Hypothalamus (tissue), 51 donors: ENCODE measurements at places on chromosomes 3 and 15.

GRCh38 chr3:169552533-169552932 is 111.0 kb downstream of the MECOM start:
- no peak for DNase-seq

DNA sequence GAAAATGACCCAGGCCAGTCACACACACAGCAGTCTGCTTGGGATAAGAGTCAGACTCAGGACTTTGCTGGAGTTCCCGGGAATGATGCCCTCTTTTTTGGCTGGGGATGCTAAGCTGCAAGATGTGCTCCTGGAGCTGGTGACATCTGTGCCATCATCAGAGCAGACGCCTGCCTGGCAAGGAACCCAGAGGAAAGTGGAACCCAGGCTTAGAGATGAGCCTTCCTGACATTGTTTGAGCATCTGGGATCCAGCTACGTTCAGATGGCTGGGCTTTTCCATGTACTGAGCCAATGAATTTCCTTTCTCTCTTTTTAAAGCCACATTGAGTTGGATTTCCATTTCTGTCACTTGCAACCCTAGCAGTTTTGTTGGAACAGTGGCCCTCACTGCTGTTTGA is 53.3 kb downstream of the EBLN2 start:
- no peak for DNase-seq

DNA sequence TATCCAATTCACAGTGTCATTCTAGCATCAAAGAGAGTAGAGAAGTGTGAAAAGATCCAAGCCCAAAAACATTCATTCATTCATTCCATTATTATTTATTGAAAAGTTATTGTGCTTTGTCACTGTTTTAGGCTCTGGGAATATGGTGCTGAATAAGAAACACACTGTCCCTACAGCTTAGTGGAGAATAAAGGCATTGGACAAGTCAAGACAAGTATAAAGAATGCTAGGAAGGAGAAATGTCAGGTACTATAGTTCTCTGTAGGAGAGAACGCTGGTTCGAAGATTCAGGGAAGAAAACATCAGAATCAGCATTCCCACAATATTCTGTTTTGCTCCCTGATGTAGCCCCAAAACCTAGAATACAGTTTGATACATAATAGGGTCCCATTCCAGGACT is 128.8 kb upstream of the CHRM5 start:
- DNase-seq = no peak

GRCh38 chr15:81043935-81044575 is 43.3 kb downstream of the TLNRD1 start:
- no peak for DNase-seq

- DNase-seq = no peak
Measured at GRCh38 chr3:1971780-1972179, 126.9 kb upstream of the CNTN4 start.

DNA sequence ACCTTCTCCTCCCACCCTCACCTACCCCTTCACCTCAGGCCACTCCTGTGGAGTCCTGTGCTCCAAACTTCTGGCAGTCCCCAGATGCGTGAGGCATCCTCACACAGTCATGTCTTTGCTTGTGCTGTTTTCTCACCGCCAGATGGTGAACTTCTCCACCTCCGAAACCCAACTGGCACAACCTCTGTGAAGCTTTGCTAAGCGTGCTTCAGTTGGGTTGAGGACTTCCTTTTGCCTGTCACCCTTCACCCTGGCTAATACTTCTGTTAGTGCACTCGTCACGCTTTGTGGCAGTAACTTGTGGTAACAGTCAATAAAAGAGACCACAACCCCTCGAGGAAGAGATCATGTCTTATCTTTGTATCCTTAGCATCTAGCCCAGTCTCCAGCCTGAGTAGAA is 42.0 kb upstream of the SKOR1 start:
- DNase-seq = no peak

DNA sequence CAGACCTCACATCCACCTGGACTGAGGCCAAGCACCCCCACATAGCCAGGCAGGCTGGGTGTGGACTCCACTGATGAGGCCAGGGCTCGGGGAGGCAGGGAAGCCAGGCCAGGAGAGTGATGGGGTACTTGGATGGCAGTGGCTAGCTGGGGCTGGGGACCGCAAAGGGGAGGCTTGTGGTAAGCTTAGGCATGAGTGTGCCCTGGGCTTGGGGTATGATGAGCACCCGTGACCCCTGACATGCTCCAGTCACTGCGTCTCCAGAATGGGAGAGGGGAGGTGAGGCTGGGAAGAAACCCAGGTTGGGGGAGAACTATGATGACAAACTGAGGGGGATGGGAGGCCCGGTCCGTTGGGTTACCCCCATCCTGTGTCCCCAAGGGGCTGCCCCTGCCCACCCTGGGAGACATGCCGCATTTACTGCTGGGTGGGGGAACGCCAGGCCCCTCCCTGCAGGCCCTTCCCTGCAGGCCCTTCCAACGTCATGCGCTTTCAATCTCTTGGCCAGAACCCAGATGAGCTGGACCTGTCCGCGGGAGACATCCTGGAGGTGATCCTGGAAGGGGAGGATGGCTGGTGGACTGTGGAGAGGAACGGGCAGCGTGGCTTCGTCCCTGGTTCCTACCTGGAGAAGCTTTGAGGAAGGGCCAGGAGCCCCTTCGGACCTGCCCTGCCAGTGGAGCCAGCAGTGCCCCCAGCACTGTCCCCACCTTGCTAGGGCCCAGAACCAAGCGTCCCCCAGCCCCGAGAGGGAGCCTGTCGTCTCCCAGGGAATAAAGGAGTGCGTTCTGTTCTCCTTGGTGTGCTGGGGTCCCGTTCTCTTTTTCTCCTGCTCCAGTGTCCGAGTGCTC is 34.1 kb downstream of the TSPAN3 start:
- no peak for DNase-seq

- no peak for DNase-seq
Measured at GRCh38 chr3:177385831-177386301, 188.6 kb upstream of the TBL1XR1 start.

DNA sequence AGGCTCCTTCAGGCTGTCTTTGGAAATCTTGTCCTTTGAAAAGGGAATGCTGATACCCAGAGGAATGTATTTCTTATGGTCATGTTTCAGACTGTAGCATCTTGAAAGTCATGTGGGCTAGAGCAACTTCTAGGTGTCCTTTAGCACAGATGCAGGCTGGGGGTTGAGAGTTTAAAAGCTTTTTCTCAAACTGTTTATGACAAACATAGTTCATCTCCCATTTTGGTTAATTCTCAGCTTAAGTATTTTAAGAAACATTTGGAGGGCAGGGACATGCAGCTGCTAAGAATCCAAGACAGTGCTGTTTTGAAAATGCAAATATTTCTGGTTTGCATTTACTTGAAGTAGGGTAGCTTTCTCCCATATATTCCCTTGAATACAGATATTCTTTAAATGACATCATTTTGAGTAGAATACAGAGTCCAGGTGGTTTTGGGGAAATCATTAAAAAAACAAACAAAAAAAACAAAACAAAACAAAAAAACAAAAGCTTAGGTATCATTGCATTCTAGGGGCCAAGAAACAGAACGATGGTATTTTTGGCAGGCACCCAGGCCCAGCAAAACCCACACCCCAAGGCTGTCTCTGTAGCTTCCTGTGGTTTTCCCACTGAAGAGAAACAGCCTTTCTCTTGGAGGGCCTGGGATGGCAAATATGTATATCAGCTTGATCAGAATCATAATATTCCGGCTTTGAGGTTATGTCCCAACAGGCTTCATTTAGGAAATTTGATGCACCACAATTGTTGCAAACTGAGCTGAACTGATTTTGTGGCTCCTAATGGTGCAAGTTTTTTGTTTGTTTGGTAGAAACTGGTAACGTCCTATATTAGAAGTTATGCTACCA is 120.0 kb downstream of the ATG7 start:
- no peak for DNase-seq

- DNase-seq = no peak
Measured at GRCh38 chr3:193594946-193595689, 2.1 kb downstream of the OPA1 start.

DNA sequence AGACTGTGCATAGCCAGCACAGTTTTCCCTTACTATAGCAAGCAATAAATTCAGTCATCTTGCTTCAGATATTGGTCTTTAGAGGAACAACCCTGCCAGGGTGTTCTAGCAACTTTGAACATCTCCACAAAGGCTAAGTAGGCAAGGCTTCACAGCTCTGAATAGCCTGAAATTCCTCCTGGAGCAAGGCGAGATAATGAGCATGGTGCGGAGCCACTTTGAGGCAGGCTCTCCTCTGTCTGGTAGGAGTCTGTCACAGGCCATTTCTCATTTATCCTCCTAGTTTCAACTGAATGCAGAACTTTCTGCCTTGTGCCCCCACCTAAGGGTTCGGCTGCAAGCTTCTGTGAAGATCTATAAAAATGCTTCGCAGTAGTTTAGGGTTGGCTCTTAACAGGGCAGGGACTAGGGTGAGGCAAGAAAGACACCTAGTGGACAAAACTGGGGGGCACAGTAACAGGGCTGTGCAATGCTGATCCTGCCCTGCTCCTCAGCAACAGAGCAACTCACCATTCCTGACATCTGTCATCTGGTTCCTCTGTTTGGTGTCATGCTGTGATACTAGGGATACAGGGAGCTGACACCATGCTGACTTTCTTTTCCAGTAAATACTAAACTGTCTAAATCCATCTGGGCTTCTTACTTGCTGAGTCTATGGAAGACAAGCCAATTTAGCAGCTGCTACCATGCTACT is 16.6 kb upstream of the EHHADH start:
- no peak for DNase-seq

DNA sequence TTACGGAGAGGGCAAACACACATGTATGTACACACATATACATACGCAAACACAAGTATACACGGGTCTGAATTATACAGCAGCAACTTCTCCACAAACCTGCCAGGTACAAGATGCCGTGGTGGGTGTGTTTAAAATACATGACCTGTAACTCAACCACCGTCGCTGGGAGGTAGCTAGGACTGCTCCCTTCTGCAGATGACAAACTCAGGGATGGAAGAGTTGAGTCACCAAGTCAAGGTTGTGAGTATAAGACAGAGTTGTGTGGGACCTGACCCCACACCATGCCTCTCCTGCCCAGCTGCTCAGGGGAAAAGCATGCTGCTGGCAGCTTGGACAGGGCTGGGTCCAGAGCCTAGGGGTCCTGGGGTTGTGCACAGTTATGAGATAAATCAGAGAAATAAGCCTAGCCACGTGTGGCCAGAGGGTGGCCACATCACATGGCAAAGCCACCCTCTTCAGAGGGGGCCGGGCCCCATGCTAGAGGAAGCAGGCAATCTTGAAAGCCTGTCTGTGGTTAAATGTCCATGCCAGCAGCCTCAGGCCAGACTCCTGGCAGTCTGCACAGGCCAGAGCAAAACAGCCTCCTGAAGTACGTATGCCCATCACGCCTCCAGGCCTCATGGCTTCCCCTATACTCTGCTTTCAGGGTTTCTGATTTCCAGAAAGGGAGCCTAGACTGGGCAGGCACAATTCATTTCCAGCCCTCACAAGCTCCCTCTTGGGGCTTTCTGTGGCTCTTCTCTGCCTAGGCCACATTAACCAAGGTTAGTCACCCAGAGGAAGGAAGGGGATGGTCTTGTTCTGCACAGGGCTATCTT is 107.7 kb upstream of the RPL32 start:
- DNase-seq = no peak

- DNase-seq = no peak
Measured at GRCh38 chr15:80093854-80094418, 34.5 kb downstream of the ZFAND6 start.

- DNase-seq = no peak
Measured at GRCh38 chr3:77342688-77343087, 302.8 kb downstream of the ROBO2 start.

GRCh38 chr3:461006-461405 is 264.4 kb downstream of the CHL1 start:
- no peak for DNase-seq

DNA sequence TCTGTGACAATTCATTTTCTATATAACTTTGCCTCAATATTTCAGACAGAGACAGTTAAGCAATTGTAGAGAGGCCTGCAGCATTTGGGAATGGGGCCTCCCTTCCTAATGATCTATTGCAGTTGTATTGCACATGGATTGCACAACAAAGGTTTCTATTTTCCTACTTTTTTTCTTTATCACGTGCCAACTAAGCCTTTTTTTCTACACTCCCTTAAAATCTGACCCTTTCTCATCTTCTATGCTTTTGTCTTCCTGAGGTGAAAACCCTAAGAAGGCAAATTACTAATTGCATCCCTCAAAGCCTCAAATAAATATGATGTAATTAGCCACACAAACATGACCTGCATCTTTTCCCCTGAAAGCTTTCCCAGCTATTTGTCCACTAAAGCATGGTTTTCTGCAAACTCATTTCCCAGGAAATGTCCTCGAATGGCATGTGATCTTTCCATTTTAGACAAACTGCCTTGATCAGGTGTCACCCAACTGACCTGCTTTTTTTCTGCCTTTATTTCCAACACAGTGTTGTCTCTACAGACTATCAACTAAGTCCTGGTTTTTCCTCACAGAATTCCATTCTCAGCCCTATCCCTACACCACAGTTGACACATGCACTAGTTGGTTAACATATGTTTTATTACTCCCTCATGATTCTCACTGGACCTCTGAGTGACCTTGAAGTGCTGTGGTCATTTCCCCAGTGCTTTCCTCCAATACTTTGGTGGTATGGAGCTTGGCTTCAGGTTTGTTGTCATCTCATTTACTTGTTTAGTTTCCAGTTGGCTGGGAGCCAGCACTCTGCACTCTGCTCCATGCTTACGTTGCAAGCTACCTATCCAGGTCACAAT is 31.9 kb upstream of the TSC22D2 start:
- no peak for DNase-seq

DNA sequence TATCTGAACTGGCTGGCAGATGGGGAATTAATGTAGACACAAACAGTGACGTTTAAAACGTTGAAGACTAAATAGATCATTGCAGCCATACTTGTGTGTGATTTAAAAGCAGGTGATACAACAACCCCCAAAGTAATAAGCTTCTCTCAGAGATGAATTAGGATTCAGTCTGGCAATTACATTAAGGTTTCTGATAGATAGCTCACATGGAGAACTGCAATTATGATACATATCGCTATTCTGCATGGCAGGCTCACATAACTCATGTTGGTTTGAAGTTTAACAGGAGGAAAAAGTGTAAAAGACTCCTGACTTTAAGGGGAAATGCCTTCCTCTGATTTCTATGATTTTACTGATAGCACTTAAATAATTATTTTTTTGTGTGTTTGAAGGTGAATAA is 196.9 kb downstream of the CLSTN2 start:
- DNase-seq = no peak

DNA sequence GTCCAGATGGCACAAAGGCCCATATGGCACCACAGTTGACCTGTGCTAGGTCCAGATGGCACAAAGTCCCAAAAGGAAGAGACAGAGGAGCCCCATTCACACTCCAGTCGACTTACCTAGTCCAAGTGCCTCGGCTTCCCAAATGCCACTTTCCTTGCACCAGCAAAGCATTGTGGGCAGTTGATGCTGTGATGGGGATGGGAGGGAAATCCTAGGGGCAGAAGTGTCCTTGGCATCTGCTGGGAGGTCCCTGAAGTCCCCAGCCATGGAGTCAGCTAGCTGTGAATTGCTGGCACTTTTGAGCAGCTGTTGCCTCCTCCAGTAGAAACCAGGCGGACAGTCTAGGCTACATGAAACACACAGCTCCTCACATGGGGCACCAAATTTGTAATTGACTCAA is 60.3 kb upstream of the SIAH2 start:
- no peak for DNase-seq

- no peak for DNase-seq
Measured at GRCh38 chr3:100536093-100536492, 43.7 kb downstream of the TMEM45A start.

- DNase-seq = no peak
Measured at GRCh38 chr3:30623351-30623750, 16.9 kb downstream of the TGFBR2 start.
